ENCODE measurements at places on chromosomes 11 and 22. TPM values are rescaled to one million over a fixed set of nuclear protein-coding genes. Genes with fewer than 3 reads are reported as not detected.

Gene ANO5
- not detected for total RNA-seq

Gene FJX1
- total RNA-seq = not detected

Gene AIFM3
- total RNA-seq = 0.23 TPM

Gene BATF2
- total RNA-seq = 0.53 TPM

Gene SNU13
- total RNA-seq = 166 TPM

Gene HBB
- total RNA-seq = not detected

Gene ARHGAP32
- 1.7 TPM for total RNA-seq

DNA sequence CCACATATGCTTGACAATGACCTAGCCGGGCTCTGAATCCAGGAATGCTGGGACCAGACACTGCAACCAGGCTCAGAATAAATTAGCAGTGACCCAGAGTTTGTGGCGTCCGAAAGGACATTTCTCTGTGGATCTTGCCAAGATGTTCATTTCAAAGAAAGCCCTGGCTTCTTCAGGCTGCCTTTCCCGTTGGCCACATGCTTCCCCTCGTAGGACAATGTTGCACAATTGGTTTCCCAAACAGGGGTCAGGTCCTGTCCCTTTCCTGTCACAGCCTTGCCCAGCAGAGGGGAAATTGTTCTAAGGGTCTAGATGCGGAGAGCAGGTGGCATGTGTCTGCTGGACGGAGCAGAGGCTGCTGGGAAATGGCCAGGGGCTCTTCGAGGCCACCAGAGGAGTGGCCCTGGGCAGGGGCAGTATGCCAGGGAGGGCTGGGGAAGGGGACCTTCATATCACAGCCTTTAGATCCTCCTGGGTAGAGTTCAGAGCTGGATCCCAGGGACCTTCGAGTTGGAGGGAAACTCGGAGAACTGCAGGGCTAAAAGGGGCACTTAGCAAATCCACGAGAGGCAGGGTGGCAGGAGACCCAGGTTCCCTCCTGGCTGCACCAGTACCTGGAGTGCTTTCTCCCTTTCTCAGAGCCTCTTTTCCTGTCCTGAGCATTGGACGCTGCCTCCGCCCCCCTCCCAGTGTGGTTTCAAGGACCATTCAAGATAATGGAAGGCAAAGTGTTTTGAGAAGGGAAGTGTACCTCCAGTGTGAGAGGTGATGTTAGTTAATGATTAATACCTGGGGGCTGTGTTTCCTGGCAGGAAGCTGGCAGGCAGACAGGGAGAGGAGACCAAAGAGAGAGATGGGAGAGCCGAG lies 42.3 kb downstream of the C11orf96 start:
- peaks cover 9% of the 10 kb centered on the region for H3K27me3 ChIP-seq
- H3K36me3 ChIP-seq = no peaks in the 10 kb centered on the region
- H3K27ac ChIP-seq = no peak overlapping the region
- no peaks in the 10 kb centered on the region for H3K4me1 ChIP-seq
- no peak overlapping the region for H3K4me3 ChIP-seq
- no peak for DNase-seq

DNA sequence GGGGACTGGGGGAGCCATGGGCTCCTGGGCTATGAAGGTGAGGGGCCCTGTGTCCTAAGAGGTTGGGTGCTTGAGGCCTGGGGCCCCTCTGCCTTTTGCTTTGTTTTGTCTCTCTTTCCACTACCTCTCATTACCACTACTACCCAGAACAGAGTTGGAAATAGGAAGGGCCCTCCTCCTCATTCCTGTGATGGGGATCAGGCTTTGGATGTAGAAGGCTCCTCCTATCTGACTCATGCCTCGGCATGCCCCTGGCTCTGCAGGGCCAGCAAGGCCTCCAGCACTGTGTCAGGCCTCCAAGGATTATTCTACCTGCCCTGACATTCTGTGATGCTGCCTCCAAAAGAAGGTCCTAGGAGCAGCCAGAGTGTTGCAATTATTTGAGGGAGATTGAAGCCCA lies 766 bp downstream of the IZUMO1R start:
- no peaks in the 10 kb centered on the region for H3K36me3 ChIP-seq
- H3K27me3 ChIP-seq = peaks cover 2% of the 10 kb centered on the region
- no peak overlapping the region for H3K27ac ChIP-seq
- no peak overlapping the region for H3K4me3 ChIP-seq
- no peaks in the 10 kb centered on the region for H3K4me1 ChIP-seq

GRCh38 chr11:15665368-15665871 lies 550.7 kb downstream of the INSC start:
- DNase-seq = no peak
- no peak overlapping the region for H3K4me3 ChIP-seq
- no peak overlapping the region for H3K27ac ChIP-seq

- DNase-seq = no peak
- H3K4me1 ChIP-seq = no peaks in the 10 kb centered on the region
- peaks cover 8% of the 10 kb centered on the region for H3K36me3 ChIP-seq
- no peaks in the 10 kb centered on the region for H3K27me3 ChIP-seq
Observed at GRCh38 chr11:113705871-113706655, at the start of gene TMPRSS5. TMPRSS5 (minus strand) TSS chr11:113706308; CDS start chr11:113706224, 84 bp downstream.

DNA sequence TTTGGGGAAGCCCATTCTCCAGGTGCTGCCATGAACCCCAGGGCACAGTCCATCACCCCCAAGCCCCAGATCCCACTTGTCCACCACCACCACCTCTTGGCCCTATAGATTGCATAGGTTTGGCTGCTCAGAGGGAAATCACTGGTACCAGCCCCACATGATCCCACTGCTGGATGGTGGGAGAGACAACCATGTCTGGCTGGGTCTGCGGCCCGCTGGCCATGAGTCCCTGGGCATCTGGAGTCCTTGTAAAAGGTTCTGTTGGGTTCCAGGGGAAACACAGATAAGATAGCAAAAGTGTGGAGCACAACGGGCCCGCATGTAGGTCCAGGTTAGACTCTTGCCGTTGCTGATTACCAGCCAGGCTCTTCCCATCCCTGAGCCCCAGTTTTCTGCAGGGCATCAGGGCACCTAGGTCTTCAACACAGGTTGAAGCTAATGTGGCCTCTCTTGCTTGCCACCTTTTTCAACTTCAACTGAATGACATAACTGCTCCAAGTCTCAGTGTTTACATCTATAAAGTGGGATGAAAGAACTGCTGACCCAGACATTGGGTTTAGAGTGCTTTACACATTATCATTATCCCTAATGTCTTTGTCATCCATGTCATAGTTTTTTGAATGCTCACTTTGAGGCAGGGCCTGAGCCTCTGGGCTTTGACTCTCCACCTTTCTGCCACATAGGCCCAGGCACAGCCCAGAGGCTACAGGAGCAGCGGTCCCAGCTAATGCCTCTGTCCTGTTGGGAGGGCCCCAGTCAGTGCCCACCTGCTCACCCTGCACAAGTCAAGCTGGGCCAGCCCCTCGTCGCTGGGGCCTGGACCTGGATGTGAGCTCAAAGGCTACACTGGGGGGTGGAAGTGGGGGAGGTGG lies 1.0 kb upstream of the TANGO2 start:
- no peak for DNase-seq
- peak overlapping the region; percentile 86 for H3K27ac ChIP-seq
- peak overlapping the region; percentile 84 for H3K4me3 ChIP-seq
- peaks cover 32% of the 10 kb centered on the region for H3K4me1 ChIP-seq

DNA sequence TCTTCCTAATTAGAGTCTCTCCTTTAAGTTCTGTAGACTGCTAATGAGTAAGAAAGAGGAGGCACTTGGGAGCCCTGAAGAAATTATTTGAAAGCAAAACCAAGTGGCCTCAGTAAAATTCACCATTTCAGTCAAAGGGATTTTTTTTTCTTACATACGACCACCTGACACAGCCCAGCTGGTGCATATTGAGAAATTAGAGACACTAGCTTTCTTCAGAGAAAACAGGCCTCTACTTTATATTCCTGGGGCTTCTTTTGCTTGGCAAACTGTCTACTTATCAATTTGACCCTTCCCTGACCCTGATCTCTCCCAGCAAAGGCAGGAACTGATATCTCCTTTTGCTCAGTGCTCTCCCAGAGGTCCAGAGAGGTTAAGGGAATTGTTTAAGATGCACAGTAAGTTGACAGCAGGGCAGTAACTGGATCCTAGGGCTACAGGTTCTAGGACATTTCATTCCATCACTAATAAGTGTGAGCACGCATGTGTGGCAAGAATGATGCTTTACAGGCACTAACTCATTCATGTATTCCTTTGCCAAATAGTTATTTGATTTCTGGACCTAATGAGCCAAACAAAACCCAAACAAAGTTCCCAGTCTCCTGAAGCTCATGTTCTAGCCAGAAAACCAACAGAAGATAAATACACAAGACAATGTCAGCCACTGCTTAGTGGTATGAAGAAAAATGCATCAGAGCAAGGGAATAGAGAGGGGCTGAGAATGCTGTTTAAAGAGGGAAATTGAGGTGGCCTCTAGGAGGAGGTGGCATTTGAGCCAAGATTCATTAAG lies 467.6 kb downstream of the SOX6 start:
- no peak overlapping the region for H3K4me3 ChIP-seq
- no peaks in the 10 kb centered on the region for H3K36me3 ChIP-seq
- no peaks in the 10 kb centered on the region for H3K27me3 ChIP-seq
- no peaks in the 10 kb centered on the region for H3K4me1 ChIP-seq

- DNase-seq = no peak
- H3K27ac ChIP-seq = no peak overlapping the region
- H3K27me3 ChIP-seq = no peaks in the 10 kb centered on the region
- peaks cover 37% of the 10 kb centered on the region for H3K4me1 ChIP-seq
Observed at GRCh38 chr22:36439481-36440271, 41.8 kb downstream of the TXN2 start.

- DNase-seq = no peak
- no peaks in the 10 kb centered on the region for H3K36me3 ChIP-seq
- H3K27ac ChIP-seq = no peak overlapping the region
- H3K27me3 ChIP-seq = peaks cover 3% of the 10 kb centered on the region
- H3K4me1 ChIP-seq = no peaks in the 10 kb centered on the region
Observed at GRCh38 chr11:115408036-115408921, 95.9 kb downstream of the CADM1 start.

GRCh38 chr11:61679296-61679695 lies 895 bp upstream of the DAGLA start:
- no peak overlapping the region for H3K4me3 ChIP-seq
- no peaks in the 10 kb centered on the region for H3K36me3 ChIP-seq
- peaks cover 26% of the 10 kb centered on the region for H3K27me3 ChIP-seq
- no peak overlapping the region for H3K27ac ChIP-seq

DNA sequence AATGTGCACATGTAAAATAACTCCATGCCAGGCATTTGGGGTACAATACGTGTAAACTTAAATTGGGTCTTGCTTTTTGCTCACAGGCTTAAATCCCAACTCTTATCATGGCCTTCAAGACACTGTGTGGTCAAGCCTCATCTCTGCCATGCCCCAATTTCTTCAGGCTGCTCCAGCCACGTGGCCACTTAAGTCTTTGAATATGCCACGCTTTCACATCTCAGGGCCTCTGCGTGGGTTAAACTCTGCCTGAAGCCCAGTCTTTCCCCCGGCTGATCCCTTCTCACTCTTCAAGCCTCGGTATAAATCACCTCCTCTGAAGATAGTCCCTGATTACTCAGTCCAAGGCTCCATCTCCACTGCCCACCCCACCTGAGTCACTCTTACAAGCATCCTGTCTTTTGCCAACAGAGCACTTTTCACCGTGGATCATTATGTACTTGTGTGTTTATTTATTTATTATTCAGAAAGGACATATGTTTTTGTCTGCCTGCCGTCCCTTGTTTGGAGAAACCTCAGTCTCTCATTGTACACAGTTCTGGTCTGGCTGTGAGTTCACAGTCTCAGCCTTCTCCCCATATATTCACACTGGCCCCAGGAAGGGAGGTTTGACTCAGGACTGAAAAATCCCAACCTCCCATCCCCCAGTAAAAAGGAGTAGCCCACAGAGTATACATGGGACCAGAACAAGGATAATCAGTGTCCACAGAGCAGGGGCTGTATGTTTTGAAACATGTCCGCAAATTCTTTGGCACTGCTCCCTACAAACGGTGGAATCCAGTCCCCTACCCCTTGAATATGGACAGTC lies 344.7 kb downstream of the MN1 start:
- H3K4me3 ChIP-seq = no peak overlapping the region
- DNase-seq = no peak
- no peak overlapping the region for H3K27ac ChIP-seq
- no peaks in the 10 kb centered on the region for H3K36me3 ChIP-seq
- H3K4me1 ChIP-seq = no peaks in the 10 kb centered on the region
- no peaks in the 10 kb centered on the region for H3K27me3 ChIP-seq

DNA sequence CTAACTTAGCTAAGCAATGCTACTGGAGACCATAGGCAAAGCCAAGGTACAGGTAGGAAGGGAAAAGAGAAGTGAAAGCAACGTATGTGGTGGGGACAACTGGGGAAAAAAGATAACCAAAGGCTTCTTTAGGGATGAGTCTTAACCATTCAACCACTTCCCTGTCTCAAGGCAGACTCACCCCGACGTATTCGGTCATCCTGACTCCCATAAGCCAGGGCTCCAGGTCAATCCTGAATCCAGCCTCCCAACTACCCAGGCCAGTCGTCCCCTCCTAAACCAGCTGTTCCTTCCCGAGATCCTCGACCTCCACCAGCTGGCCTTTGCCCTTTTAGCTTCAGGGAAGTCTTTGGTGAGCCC lies 330 bp downstream of the ACP2 start:
- peaks cover 19% of the 10 kb centered on the region for H3K36me3 ChIP-seq
- no peaks in the 10 kb centered on the region for H3K27me3 ChIP-seq
- no peak for DNase-seq
- peak overlapping the region; percentile 93 for H3K27ac ChIP-seq
- peaks cover 25% of the 10 kb centered on the region for H3K4me1 ChIP-seq
- peak overlapping the region; percentile 98 for H3K4me3 ChIP-seq

- no peak overlapping the region for H3K27ac ChIP-seq
- H3K27me3 ChIP-seq = peaks cover 9% of the 10 kb centered on the region
- H3K4me1 ChIP-seq = no peaks in the 10 kb centered on the region
- no peak overlapping the region for H3K4me3 ChIP-seq
- no peaks in the 10 kb centered on the region for H3K36me3 ChIP-seq
- no peak for DNase-seq
Observed at GRCh38 chr11:1041936-1042608, 5.6 kb upstream of the MUC6 start.

- peaks cover 76% of the 10 kb centered on the region for H3K27me3 ChIP-seq
- no peak overlapping the region for H3K27ac ChIP-seq
- peak; percentile 23 for DNase-seq
- no peak overlapping the region for H3K4me3 ChIP-seq
Observed at GRCh38 chr11:8267831-8268529, 4.3 kb upstream of the LMO1 start.

DNA sequence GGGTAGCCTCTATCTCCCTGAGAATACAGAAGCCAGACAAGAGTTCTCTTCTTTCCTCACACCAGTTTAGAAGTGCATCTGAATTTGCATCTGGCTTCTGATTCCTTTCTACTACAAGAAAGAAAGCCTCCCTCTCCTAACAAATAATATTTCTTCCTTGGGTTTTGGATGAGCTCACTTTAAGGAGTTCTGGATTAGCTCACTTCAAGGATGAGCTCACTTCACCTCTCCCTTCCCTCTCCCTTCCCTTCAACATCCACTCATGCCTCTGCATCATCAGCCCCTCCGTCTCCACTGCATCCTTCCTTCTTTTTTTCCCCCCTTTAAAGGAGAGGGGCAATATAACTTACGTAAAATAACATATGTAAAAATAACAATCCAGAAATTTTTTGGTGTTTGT lies 1.6 kb upstream of the MTNR1B start:
- no peak overlapping the region for H3K27ac ChIP-seq
- no peak for DNase-seq
- H3K27me3 ChIP-seq = peaks cover 2% of the 10 kb centered on the region
- no peak overlapping the region for H3K4me3 ChIP-seq

GRCh38 chr11:66299186-66299585 lies 7.5 kb downstream of the TMEM151A start:
- H3K4me1 ChIP-seq = no peaks in the 10 kb centered on the region
- no peak for DNase-seq
- no peaks in the 10 kb centered on the region for H3K36me3 ChIP-seq
- no peak overlapping the region for H3K27ac ChIP-seq
- peaks cover 3% of the 10 kb centered on the region for H3K27me3 ChIP-seq

GRCh38 chr11:59552844-59553243 lies 41.5 kb downstream of the OR4D9 start:
- H3K4me3 ChIP-seq = no peak overlapping the region
- no peak overlapping the region for H3K27ac ChIP-seq
- peaks cover 15% of the 10 kb centered on the region for H3K27me3 ChIP-seq
- H3K36me3 ChIP-seq = no peaks in the 10 kb centered on the region
